ENCODE measurements at places on chromosomes 2 and 18. TPM values are rescaled to one million over a fixed set of nuclear protein-coding genes. Genes with fewer than 3 reads are reported as not detected.

GRCh38 chr18:41587976-41588375 is 367.1 kb upstream of the PIK3C3 start:
- DNase-seq, result no peak

The NEURL3 gene
- total RNA-seq, result not detected

The TRABD2A gene
- 0.33 TPM for total RNA-seq

The MC4R gene
- total RNA-seq, result not detected

The RAB17 gene
- 0.54 TPM for total RNA-seq

Measured in fibroblast of the aortic adventitia (primary cell).